ENCODE measurements at places on chromosomes 4 and X. TPM values are rescaled to one million over a fixed set of nuclear protein-coding genes. Genes with fewer than 3 reads are reported as not detected.

MUC7 gene
- not detected for total RNA-seq

PNMA3 gene
- not detected for total RNA-seq

MAGEA12 gene
- not detected for total RNA-seq

CXCL9 gene
- total RNA-seq: not detected

SFRP2 gene
- not detected for total RNA-seq

TCP11X2 gene
- not detected for total RNA-seq

FGFR3 gene
- total RNA-seq: 38.4 TPM

OTUD5 gene
- total RNA-seq: 70.5 TPM

NLGN4X gene
- not detected for total RNA-seq

IL9R gene
- total RNA-seq: not detected

CACNA1F gene
- total RNA-seq: not detected

CC2D2A gene
- 24.7 TPM for total RNA-seq

MAP3K15 gene
- total RNA-seq: 1.5 TPM

JADE1 gene
- total RNA-seq: 17.5 TPM

DIPK2B gene
- total RNA-seq: not detected

TBX22 gene
- not detected for total RNA-seq

SLITRK2 gene
- total RNA-seq: not detected

C1QTNF7 gene
- not detected for total RNA-seq

SULT1B1 gene
- total RNA-seq: not detected

NWD2 gene
- total RNA-seq: not detected

SYP gene
- total RNA-seq: 8.7 TPM

COMMD8 gene
- 41.1 TPM for total RNA-seq

MAGEA9B gene
- not detected for total RNA-seq

GRPR gene
- total RNA-seq: not detected

SPANXA1 gene
- not detected for total RNA-seq

SMIM10 gene
- 0.43 TPM for total RNA-seq

GATA1 gene
- not detected for total RNA-seq

TSPAN5 gene
- not detected for total RNA-seq

JAKMIP1 gene
- not detected for total RNA-seq

RADX gene
- total RNA-seq: 0.06 TPM

TEX13B gene
- not detected for total RNA-seq

MAGEC1 gene
- total RNA-seq: not detected

QRFPR gene
- not detected for total RNA-seq

GUCY1A1 gene
- total RNA-seq: 29.0 TPM

ANAPC4 gene
- 24.7 TPM for total RNA-seq

PCDH11X gene
- 0.06 TPM for total RNA-seq

RTL3 gene
- total RNA-seq: not detected

FOXR2 gene
- total RNA-seq: not detected

PPEF2 gene
- total RNA-seq: not detected

RAB40A gene
- total RNA-seq: not detected

Data from G401 (cell line).